ENCODE measurements at places on chromosomes 16 and 17.

- no peak for DNase-seq
Measured at GRCh38 chr17:32971171-32971570, 20.5 kb upstream of the SPACA3 start.

DNA sequence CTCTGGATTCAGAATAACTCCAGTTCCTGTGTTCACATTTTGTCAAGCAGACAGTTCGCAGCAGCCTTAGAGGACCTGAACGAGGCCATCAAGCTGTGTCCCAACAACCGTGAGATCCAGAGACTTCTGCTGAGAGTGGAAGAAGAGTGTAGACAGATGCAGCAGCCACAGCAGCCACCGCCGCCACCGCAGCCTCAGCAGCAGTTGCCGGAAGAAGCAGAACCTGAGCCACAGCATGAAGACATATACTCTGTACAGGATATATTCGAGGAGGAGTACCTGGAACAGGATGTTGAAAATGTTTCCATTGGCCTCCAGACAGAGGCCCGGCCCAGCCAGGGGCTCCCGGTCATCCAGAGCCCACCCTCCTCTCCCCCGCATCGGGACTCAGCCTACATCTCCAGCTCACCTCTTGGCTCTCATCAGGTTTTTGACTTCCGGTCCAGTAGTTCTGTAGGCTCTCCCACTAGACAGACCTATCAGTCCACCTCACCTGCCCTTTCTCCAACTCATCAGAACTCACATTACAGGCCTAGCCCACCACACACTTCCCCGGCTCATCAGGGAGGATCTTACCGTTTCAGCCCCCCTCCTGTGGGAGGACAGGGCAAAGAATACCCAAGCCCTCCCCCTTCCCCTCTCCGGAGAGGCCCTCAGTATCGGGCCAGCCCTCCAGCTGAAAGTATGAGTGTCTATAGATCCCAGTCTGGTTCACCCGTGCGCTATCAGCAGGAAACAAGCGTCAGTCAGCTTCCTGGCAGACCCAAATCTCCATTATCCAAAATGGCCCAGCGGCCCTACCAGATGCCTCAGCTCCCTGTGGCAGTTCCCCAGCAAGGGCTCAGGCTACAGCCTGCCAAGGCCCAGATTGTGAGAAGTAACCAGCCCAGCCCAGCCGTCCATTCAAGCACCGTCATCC lies 25.9 kb downstream of the CYB561 start:
- DNase-seq, result no peak

- no peak for DNase-seq
Measured at GRCh38 chr16:72384651-72385050, 212.7 kb upstream of the PMFBP1 start.

GRCh38 chr17:66715745-66716156 lies 119.2 kb upstream of the CACNG5 start:
- no peak for DNase-seq

DNA sequence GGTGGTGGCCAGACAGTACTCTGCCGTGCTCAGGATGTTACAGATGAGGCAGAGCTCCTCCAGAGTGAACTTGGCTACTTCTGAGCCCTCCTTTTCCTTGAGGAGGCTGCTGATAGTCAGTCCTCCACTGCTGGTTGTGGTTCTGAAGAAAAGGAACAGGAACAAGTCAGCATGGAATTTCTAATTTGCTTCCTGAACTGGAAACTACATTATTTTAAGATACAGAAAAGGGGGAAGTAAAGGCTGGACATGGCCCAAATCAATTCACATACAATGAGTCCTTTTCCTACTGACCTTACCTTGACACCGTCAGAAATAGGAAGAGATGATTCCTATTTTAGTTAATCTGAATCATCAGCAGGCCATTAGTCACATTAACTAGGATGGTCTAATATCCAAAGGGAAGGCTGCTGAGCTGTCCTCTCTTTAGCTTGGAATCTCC lies 154.2 kb downstream of the VPS53 start:
- DNase-seq, result no peak

- DNase-seq, result no peak
Measured at GRCh38 chr17:32659419-32659842, 172.6 kb downstream of the CDK5R1 start.

- DNase-seq, result peak; percentile 43
Measured at GRCh38 chr17:57916925-57917858, 38.0 kb downstream of the CUEDC1 start.

DNA sequence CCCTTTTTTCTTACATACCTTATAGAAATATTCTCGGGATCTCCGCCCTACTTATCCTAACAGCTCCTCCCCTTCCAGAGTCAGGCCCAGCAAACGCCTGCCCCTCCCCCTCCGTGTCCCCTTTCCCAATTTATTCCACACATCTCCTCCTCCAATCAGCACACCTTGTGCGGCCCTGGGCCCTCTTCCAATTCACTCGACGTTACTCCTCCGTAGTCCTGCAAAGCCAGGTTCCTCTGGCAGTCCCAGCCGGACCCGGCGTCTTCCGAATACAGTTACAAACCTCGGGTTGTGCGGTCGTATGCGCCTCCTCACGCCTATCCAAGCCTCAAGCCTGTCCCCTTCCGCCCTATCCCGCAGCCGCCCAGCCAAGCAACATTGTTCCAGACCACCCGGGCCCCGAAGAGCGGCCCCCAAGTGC lies 677 bp downstream of the CBX1 start:
- no peak for DNase-seq

DNA sequence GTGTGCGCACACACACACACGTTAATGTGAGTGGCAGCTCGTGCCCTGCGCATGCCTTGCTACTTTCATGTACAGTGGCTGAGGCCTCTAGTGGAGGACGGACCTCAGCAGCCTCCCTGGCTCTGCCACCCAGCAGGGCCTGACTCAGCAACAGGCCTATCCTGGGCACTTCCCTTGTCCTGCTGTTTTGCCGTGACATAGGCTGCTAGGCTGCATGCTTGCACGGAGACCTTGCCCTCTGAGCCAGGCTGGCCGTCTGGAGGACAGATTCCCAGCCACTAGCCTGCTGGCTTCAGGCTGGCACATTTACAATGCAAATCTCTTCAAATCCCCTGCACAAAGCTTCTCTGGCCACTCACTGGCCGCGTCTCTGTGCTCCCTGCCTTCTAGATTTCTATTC lies 9.5 kb downstream of the RNF213 start:
- DNase-seq, result peak; percentile 45

GRCh38 chr17:8857919-8858318 lies 9.6 kb downstream of the PIK3R6 start:
- no peak for DNase-seq

DNA sequence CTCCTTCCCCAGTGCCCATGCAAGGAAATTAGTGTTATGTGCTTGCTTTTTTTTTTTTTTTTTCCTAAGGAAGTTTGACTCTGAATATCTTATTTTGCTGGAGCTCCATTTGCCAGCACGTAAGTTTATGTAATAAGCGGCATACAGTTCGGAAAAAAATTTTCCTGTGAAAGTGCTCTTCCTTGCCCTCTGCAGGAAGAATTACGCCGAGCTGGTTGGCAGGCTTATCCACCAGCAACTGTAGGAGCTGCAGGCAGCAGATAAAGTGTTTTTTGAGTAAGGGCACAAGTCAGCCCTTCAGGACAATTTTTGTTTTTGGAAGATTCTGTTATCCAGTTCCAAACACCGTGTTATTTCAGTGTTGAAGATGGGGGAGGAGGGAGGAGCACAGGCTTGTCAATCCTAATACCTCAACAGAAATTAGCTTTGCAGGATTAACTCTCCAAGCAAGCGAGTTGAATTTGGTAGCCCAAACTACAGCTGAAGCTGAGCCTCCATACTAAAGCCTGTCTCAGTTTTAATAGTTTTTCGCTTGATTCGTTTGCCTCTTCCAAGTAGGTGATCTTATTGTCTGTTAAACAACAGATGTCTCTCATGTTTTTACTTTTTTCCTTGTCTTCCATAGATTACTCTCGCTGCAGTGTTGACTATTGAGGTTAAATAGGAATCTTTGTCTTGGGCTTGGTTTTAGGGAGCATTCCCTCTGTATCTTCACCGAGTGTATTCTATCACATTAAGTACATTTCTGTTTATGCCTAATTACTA lies 1.1 kb downstream of the SPECC1 start:
- DNase-seq, result no peak

GRCh38 chr17:20073055-20073979 lies 64.2 kb downstream of the SPECC1 start:
- DNase-seq, result no peak

DNA sequence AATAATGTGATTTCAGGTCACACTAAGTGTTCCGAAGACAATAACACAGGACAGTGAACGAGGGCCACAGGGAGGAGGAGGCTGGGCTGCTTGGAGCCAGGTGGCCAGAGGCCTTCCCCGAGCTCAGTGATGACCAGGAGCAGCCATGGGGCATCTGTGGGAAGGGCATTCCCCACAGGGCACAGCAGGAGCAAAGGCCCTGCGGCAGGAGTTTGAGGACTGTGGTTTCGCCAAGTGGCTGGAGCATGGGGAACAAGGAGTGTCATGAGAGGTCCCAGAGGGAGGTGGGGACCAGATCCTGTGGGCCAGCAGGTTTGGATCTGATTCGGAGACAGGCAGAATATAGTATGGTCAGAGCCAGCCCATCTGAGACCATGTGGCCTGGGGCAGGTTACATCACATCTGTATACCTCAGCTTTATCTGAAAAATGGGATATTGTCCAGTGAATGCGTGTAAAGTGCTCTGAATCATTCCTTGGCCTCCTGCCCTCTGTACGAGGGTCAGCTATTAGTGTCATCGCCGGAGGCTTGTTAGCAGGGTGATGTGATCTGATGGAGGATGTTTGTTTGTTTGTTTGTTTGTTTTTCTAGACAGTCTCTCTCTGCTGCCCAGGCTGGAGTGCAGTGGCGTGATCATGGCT lies 176.8 kb downstream of the KATNIP start:
- no peak for DNase-seq

DNA sequence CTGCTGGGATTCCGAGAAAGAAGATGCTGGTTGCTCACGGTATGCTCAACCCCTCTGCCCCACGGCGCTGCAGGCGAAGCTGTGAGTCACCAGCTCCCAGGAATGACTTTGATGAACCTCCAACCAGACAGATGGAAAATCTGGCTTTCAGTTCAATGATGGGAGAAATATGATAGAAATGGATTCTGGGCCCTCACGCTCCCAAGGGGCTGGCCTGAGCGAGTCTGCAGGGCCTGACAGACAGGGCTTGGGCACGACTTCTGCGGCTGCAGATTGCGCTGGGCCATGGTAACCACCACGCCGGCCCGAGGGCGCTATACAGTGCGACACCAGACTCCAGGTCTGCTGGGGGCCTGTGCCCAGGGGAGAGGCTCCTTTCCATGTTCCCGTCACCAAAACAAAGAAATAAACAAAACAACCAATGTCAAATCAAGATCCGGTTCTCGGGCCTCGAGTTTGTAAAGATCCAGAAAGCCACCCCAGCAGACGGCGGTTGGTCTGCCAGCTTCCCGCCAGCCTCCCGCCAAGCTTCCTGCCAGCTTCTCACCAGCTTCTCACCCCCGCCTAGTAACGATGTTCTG lies 11.1 kb upstream of the ABR start:
- DNase-seq, result no peak

- DNase-seq, result no peak
Measured at GRCh38 chr16:51816929-51817328, 665.9 kb upstream of the SALL1 start.

DNA sequence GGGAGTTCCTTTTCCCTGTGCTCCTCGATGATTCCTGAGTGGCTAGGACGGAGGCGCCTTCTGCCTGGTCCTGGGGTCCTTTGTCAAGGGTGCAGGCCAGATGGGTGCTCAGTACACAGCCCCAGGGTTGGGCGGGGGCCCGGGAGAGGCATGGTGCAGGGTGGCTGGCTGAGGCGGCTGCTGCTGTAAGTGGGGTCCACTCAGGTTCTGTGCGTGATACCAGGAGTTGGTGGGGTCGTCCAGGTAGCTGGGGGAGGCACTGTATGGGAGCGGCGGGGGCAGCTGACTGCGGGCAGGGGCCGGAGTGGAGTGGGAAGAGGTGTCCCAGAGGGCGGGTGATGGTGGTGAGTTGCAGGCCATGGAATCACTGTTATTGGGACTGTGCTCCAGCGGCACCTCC lies 3.6 kb downstream of the DLX3 start:
- DNase-seq, result no peak

- DNase-seq, result no peak
Measured at GRCh38 chr17:39002991-39003715, 36.0 kb upstream of the FBXO47 start.

- DNase-seq, result no peak
Measured at GRCh38 chr16:16183562-16183961, 39.7 kb downstream of the ABCC6 start.

DNA sequence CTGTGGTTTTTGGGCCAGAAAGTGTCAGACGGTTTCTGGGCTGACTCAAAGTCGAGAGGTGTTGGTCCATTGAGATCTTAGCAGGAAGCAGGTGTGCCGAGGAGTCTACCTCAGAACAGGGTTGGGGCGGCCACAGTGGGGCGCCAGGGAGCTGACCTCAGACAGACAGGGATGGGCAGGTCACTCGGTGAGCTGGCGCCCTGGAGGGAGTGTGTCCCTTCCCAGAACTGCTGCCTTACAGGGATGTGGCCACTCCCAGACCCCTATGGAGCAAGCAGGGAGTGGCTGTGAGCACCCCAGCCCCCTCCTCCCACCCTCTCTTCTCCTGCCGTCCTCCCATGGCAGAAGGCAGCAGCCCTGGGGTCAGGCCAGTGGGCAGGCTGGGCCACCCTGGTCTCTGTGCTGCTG lies 14.0 kb upstream of the DPEP1 start:
- no peak for DNase-seq

- DNase-seq, result no peak
Measured at GRCh38 chr17:44008205-44008909, 3.9 kb downstream of the NAGS start.

- DNase-seq, result no peak
Measured at GRCh38 chr16:88922114-88922825, 54.7 kb downstream of the CBFA2T3 start.

DNA sequence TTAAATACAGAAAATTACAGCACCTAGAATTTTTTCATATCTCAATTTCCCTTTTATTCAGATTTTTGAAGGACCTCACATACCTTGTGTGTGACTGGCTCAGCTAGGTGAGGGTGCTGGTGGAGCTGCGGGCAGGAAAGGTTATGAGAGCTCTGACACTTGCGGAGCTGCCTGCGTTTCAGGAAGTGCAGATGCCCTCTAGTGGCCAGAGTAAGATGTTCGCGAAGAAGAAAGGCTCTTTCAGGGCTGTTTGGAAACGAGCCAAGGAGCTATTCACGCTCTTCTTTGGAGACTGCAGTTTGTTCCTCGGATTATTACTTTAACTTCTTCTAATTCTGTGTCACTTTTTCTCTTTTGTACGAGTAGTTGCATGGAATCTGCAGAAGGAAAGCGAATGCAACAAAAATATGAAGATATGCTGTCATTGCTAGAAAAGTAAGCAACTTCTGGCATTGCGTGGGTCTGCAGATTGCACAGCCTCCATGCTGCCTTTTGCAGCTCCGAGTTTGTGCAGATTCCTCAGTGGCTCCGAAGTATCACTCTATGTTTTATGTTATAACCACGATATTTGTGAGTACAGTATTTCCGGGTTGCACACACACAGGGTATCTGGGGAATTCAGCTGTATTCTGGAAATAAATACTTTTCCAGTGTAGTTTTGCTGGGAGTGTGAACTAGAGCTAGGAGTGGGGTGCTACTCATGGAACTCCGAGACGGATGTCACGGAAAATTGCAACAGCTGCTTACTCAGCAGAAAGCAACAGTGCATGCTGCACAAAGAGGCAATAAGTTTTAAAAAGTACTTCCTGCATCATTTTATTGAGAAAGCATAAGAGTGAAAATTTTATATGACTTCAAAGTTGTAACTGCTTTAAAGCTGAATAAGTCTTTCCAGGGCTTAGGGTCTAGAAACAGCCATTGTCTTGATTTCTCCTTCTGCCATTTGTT lies 46.3 kb downstream of the DNAH9 start:
- DNase-seq, result peak; percentile 50
